ENCODE measurements at places on chromosomes 12 and 14.

- no peak for DNase-seq
Observed at GRCh38 chr14:56659964-56660551, 80.5 kb downstream of the TMEM260 start.

DNA sequence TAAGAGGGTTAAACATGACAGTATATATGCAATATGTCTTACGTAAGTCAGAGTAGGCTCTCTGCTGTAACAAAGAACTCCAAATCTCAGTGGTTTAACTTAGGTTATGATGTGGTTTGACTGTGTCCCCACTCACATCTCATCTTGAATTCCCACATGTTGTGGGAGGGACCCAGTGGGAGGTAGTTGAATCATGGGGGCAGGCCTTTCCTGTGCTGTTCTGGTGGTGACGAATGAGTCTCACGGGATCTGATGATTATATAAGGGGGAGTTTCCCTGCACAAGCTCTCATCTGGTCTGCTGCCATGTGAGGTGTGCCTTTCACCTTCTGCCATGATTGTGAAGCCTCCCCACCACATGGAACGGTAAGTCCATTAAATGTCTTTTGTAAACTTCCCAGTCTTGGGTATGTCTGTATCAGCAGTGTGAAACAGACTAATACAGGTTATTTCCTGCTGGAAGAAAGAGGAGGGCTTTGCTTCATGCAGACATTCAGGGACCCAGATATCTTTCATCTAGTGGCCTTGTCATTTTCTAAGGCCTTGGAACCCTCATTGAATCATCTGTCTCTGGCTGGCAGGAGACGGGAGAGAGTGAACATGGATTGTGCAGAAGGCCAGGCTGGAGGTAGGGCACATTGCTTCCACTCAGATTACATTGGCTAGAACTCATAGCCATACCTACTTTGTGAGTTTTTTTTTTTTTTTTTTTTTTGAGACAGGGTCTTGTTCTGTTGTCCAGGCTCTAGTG is 96.1 kb downstream of the CRADD start:
- DNase-seq = no peak

- no peak for DNase-seq
Observed at GRCh38 chr14:71289536-71289935, 382.3 kb downstream of the PCNX1 start.

DNA sequence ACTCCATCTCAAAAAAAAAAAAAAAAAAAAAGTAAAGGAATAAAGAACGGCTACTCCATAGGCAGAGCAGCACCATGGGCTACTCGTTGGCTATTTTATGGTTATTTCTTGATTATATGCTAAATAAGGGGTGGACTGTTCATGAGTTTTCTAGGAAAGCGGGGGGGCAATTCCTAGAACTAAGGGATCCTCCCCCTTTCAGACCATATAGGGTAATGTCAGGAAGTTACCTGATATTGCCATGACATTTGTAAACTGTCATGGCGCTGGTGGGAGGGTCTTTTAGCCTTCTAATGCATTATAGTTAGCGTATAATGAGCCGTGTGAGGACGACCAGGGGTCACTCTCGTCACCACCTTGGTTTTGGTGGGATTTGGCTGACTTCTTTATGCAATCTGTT is 142.3 kb downstream of the GLT1D1 start:
- DNase-seq = no peak

DNA sequence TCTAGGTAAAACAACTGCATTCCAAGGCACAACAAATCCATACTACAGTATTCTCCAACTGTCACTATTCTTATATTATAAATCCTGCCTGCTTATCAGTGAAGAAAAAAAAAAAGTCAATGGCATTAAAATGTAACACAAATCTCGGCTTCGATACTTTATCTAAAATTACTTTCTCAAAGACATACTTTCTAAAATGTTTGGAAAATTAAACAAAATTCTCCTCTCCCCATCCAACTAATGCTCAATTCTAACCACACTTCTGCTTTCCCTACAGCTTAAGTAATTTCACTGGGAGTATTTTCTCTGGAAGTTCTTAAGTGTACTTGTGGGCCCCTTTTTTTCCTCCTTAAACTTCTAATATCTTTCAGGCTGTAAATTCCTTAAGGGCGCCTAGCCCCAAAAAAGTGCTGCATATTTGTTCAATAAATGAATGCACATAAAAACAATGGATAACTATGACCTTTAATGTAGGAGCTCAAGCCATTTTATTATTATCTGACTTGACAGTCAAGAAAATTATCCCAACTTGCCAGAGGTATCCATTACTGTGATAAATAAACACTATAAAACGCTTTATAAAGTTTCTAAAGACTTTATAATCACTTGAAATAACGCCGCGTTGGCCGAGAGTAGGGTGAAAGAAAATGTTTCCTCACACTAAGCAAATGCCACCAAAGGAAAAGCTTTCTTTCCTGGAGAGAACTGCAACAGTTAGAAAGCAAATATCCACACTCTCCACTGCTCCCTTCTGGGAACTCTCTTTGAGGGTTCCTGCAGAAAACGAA is 977 bp downstream of the HEATR5A start:
- no peak for DNase-seq

DNA sequence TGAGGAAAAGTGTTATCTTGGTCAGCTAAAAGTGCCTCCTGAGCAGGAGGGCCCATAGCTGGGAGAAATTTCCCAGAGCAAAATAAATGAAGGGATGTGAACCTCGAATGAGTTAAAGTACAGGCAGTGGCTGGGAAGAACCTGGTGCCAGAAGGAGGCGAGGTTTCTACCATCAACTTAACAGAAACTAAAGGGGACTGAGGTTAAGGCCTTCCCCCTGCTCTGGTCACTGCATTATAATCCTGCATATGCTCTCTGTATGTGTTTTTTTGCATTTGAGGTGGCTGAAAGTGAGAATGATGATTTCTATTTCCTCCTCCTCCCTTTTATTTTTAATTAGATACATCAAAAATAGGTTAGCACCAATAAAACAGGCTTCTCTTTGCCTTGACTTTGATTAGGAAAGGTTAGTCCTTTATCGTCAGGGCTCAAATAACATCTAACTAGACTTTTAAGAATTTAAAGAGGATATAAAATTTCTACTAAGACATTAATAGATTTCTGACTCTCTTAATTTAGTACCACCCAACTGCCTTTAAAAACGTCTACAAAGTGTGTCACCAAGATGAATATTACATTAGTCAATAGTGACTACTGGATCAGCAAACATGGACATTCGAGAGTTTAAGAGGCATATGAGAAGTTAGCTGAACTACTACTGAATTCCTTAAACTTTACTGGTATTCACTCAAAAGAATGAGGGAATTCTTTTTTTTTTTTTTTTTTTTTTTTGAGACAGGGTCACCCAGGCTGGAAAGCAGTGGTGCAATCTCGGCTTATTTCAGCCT is 49.2 kb downstream of the GALNT4 start:
- DNase-seq = no peak

GRCh38 chr12:98492580-98493140 is 22.7 kb upstream of the TMPO start:
- no peak for DNase-seq
